Subcutaneous preadipocyte (primary cell): ENCODE measurements at places on chromosomes 12 and 14. TPM values are rescaled to one million over a fixed set of nuclear protein-coding genes. Genes with fewer than 3 reads are reported as not detected.

Gene ABCD2
- under 0.01 TPM in 2 replicates for total RNA-seq

Gene REP15
- total RNA-seq, result 2.6 and 6.3 TPM in 2 replicates

Gene GLIPR1L1
- total RNA-seq, result not detected in 2 replicates

Gene RASSF9
- total RNA-seq, result under 0.01 and 0.20 TPM in 2 replicates

Gene DTX1
- total RNA-seq, result 0.20 and 0.73 TPM in 2 replicates

Gene LUM
- 56.2 and 67.2 TPM in 2 replicates for total RNA-seq

Gene CD27
- not detected in 2 replicates for total RNA-seq
